ENCODE measurements at places on chromosomes 2 and 18. TPM values are rescaled to one million over a fixed set of nuclear protein-coding genes. Genes with fewer than 3 reads are reported as not detected.

Gene GCG
- not detected for total RNA-seq

Gene ZNF516
- total RNA-seq: 9.4 TPM

Gene DSC2
- total RNA-seq: under 0.01 TPM

Gene FAM228B
- total RNA-seq: 3.5 TPM

Gene UGT1A9
- not detected for total RNA-seq

Gene STARD7
- 170 TPM for total RNA-seq

Gene ACAA2
- total RNA-seq: 60.9 TPM

All from endothelial cell of coronary artery (primary cell).